ENCODE measurements at places on chromosomes 1 and 21.

GRCh38 chr1:87426463-87427249 is 98.0 kb downstream of the LMO4 start:
- DNase-seq = no peak

DNA sequence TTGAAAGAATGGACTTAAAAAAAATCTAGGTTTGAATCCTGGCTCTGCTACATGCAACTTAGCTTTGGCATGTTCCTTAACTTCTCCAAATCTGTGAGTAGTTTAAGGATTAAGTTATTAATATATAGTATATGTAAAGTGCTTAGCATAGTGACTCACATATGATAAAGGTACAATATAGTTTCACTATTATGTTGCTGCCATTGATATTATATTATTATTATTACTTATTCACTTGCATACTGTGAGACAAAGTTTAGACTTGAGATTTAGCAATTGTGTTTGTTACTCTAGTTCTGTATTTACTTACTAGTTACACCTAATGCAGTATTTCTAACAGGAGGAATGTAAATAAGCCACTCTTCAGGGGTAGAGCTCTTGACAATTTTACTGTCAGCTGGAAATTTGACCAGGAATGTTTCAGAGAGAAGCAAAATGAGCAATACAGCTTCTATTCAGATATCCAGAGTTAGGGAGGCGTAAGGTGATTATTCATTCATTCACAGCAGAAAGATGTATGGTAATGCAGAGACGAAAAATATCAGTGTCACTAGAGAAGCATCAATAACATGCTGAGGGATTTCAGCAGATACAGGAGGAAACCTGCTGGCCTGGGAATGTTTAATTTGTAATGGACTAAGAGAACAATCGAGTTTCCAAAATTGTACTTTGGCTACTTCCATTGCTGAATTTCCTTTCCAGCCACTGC is 25.5 kb downstream of the RGS7 start:
- no peak for DNase-seq

- DNase-seq = no peak
Observed at GRCh38 chr1:41545996-41546832, 61.7 kb upstream of the EDN2 start.

DNA sequence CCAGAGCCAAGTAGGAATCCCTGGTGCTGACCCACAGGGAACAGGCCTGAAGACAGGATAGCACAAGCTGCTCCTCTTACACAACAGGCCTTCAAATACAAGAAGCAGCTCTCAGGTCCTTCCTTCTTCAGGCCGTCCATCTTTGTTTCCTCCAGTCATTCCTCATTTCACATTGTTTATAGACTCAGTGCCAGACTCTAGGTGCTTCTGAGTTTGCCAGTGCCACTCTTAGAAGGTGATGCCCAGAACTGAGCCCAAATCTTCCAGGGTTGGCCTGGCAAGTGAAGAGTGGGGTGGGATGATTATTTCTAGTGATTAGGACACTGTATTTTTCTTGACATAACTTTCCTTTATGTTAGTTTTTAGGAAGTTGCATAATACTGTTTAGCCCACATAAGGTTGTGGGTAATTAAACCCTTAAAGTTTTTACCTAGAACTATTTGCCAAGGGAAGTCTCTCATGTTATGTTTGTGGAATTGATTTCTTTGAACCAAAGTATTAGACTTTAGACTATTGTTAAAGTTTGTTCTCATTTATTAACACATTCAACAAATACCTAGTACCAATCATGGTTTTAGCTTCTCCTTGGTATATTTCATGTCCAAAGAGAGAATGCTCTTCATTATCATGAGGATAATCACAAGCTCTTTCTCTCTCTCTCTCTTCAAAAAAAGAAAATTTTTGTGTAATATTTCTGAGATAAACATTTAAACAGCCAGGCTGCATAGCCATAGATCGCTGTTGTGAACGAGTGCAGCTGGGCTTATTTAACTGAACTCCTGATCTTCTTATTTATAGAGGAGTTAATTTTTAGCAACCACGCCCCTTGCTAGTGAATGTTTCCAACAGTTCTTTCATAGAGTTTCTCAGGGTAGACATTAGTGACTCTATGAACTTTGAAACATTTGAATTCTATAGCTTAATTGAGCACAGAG is 47.7 kb downstream of the PGM1 start:
- no peak for DNase-seq

- DNase-seq = no peak
Observed at GRCh38 chr1:47482786-47483185, 44.9 kb downstream of the FOXD2 start.

GRCh38 chr1:180791806-180792205 is 120.9 kb upstream of the KIAA1614 start:
- DNase-seq = peak; percentile 23

DNA sequence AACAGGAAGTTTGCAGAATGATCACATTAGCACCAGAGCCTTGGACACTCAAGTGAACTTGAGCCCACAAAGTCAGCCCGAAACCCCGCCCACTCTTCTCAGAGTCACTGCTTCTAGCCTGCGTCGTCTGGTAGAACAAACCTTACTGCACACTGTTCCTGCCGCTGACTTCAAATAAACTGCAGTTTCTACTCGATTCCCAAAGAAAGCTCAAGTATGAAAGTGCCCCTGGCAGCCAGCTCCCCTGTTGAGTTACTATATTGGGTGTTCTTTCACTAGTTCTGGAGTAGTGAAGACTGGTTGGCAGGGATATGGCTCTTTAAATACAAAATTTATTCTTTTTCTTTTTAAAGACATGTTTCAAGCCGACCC is 164.7 kb downstream of the GALNT2 start:
- no peak for DNase-seq

DNA sequence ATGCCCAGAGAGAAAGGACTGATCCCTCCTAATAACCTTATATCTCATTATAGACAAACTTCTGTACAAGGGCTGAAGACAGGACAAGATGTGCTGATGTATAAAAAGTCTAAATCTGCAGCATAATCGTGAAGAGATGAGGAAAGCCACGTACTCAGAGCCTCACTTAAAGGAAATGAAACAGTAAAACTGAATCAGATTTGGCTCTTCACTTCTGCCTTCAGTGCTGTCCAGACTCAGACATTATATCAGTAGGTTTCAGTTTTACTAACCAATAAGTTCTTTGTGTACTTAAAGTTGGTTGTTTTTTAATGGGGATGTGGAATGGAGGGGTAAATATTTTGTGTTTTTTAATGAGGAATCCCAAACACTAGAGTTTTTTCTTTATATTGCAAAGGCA is 45.3 kb upstream of the RGS1 start:
- peak; percentile 15 for DNase-seq
